ENCODE measurements at places on chromosomes 16 and 17.

- DNase-seq = no peak
Measured at GRCh38 chr17:82235056-82235774, 6.4 kb downstream of the SLC16A3 start.

DNA sequence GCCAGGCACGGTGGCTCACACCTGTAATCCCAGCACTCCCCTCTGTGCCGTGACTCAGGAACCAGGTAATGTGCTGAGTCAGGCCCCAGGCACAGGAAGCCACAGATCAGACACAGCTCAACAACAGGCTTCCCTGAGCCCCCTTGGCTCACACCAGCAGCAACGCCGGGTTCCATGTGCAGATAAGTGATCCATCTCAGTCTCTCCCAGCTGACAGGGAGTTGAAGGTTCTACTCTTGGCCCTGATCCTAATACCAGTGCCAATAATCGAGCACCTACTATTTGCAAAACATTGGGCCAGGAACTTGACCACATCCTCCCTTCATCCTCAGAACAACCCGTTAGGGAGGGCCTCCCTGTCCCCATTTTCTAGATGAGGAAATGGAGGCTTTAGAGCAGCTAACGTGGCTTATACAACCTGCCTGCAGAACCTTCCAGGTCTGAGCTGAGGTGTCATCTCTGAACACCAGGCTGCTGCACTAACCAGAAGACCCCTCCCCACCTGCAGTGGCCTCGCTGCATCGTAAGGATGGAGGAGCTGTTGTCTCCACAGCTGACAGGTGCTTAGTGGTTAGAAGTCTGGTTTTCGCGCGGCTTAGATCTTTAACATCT, 64.8 kb upstream of the AMZ2 start:
- no peak for DNase-seq

GRCh38 chr17:76447931-76448652, 4.9 kb downstream of the UBE2O start:
- DNase-seq = peak; percentile 46

- no peak for DNase-seq
Measured at GRCh38 chr16:30882429-30883310, 11.2 kb downstream of the BCL7C start.

GRCh38 chr17:49404906-49405305, 9.8 kb downstream of the PHB1 start:
- no peak for DNase-seq

GRCh38 chr17:38544175-38544838, 61.4 kb downstream of the SRCIN1 start:
- no peak for DNase-seq

DNA sequence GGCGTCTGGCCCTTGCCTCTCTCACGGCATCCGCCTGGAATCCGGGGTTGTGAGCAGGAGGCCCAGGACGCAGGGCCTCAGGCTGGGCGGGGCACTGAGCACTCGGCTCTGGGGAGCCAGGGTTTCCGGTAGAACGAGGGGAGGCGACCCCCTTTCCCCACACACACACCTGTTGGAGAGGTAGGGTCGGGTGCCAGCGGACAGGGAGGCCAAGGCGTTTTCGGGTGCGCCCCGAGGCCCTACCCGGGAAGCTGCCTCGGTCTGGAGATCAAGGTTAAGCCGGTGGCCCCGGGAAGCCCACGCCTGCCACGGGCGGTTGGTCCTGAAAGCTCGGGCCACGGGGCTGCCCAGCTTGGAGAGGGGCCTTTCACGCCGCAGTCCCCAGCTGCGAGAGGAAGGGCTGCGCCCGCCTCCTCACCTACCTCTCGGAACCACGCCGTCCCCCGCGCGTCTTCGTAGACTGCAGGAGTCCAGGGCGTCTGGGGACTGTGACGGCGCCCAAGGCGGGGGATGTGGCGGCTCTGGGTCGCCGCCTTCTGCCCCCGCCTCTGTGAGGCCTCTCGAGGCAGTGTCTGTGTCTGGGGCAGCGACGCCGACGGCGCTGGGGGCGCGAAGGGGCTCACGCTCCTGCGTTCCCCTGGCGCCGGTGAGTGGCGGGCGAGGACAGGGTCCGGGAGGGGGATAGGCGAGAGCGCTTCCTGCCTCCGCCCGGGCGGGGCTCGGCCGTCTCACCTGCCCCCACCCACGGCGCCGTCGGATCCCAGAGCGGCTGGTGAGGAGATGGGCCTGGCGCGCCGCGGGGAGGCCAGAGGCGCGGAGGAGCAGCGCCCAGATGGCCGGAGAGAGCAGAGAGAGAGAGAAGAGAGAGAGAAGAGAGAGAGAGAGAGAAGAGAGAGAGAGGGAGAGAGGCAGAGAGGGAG, 20.3 kb upstream of the HOXB9 start:
- DNase-seq = no peak

DNA sequence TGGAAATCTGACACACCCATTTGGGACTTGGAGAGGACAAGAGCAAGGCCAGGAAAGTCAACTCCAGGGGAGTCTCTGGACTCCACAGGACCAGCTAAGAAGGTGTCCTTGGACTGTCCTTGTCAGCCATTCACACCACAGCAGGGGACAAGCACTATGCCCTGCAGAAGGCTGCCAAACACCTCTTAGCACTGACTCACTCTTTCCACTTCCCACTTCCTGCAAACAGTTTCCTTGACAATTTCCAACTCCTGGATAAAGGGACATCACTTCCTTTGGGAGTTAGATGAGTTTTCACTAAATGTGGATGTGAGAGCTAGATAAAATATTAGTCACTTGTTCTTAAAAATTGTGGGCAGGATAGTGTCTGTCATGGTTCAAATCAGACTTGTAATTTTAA, 37.8 kb upstream of the BCAR1 start:
- peak; percentile 30 for DNase-seq

DNA sequence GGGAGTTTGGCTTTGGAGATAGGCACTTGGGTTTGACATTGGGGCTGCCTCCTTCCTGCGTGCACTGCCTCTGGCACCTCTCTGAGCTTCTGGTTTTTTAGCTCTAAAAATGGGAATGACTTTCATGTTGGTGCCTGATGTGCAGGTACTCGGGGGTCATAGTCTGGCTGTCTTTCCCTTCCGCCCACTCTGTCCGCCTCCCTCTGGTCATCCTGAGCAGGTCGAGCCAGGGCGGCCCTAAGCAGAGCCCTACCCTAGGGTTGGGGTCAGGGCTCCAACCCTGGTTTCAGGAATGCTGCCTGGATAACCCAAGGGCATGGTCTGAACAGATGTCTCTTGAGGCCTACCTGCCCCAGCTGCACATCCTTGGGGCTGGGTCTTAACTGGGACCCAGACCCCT, 64.8 kb downstream of the CMIP start:
- DNase-seq = no peak

- no peak for DNase-seq
Measured at GRCh38 chr16:57513371-57514102, 22.8 kb downstream of the CCDC102A start.

GRCh38 chr17:17849147-17849820, 12.5 kb upstream of the SREBF1 start:
- DNase-seq = peak; percentile 67

DNA sequence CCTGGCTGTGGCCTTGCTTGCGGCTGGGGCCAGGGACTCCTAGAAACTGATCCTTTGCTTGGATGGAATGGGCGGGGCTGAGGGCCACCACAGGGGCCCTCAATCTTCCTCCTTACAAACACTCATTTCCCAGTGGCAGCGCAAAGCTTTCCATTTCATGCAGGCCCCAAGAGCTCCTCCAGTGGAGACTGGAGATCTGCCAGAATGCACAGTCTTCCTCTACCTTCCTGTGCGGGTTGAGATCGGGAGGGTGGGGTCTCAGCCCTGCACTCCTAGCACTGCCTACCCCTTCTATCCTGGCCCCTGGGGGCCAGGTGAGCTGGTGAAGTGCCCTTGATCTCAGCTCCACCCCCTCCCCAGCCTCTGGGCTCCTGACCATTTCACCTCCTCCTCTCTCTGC, 1.7 kb downstream of the NRN1L start:
- DNase-seq = no peak

GRCh38 chr17:20983359-20983637, 59.5 kb downstream of the USP22 start:
- DNase-seq = no peak

GRCh38 chr17:82665891-82666290, 17.6 kb upstream of the WDR45B start:
- DNase-seq = no peak

- DNase-seq = no peak
Measured at GRCh38 chr16:22070361-22071330, 21.7 kb upstream of the VWA3A start.

GRCh38 chr16:69610356-69610755, 44.6 kb downstream of the NFAT5 start:
- peak; percentile 52 for DNase-seq

GRCh38 chr17:38369124-38369886, 17.7 kb downstream of the SOCS7 start:
- DNase-seq = no peak

GRCh38 chr17:47819475-47819874, 2.1 kb downstream of the OSBPL7 start:
- DNase-seq = no peak

DNA sequence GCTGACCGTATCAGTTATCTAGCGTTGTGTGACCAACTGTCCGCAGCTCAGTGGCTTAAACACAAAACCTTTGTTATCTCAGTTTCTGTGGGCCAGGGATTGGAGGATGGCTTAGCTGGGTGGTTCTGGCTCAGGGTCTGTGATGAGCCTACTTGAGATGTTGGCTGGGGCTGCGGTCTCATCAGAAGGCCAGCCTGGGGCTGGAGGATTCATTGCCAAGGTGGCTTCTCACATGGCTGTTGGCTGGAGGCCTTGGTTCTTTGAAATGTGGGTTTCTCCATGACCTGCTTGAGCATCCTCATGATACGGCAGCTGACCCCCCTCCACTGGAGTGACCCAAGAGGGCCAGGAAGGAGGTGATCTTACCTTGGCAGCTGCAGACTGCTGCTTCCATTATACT, 16.7 kb downstream of the GSE1 start:
- no peak for DNase-seq

GRCh38 chr17:27980043-27980442, 62.4 kb upstream of the NLK start:
- peak; percentile 29 for DNase-seq

DNA sequence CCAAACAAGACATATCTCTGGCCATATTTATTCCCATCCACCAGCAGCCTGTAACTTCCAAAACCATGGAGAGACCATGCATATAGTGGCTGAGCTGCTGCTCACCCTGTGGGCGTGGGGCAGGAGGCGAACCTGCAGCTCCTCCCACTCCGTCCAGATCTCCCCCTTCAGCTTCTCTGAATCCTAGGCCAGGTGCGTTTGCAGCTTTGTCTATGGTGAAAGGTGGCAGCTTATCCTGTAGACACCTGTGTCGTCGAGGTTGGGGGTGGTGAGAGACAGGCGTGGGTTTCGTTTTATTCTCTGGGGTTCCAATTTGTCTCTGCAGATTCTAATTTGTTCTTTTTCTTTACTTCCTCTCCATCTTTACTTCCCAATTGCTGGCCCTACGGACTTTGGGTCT, 9.7 kb upstream of the ANKS4B start:
- DNase-seq = no peak

- DNase-seq = no peak
Measured at GRCh38 chr17:4436846-4437245, 3.1 kb downstream of the SPNS3 start.

DNA sequence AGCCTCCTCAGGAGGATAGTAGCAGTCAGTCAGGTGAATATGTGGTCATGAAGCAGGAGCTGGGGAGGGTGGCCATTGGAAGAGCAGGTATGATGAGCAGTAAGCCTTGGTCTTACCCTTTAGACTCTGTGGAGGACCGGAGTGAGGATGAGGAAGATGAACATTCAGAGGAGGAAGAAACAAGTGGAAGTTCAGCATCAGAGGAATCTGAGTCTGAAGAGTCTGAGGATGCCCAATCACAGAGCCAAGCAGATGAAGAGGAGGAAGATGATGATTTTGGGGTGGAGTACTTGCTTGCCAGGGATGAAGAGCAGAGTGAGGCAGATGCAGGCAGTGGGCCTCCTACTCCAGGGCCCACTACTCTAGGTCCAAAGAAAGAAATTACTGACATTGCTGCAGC, 12.7 kb downstream of the SRCAP start:
- DNase-seq = no peak

GRCh38 chr17:67221062-67221998, 23.7 kb downstream of the HELZ start:
- DNase-seq = peak; percentile 69

DNA sequence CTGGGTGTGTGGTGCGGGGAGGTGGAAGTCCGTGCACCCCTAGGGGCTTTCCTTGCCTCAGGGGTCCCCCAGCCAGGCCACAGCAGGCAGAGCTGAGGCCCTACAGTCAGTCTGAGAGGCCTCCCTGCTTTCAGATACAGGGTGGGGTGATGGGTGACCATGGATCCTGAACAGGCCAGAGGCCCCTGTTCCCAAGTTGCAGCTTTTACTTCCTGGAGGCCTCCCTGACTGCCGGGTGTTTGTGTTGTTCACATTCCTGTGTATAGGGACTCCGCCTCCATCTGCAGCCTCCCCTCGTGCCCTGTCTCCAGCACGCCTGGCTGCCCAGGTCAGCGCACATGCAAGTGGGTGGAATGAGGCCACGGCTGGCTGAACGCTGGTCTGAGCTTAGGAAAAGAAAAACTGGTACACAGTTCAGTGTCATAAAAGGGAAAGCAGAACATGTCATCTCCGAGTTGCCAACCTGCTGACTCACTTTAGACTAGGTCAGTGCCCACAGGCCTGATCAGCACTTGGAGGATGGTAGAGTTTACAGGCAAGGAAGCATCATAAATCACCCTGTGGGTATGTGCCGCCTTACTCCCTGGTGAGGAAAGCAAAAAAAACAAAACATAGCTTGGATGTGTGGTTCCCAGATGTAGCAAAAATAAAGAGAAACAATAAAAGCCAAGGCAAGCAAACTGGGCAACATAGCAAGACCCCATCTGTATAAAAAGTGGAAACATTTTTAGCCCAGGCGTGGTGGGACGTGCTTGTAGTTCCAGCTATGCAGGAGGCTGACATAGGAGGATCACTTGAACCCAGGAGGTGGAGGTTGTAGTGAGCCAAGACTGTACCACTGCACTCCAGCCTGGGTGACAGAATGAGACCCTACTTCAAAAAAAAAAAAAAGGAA, 6.2 kb upstream of the SLC7A6 start:
- peak; percentile 45 for DNase-seq

DNA sequence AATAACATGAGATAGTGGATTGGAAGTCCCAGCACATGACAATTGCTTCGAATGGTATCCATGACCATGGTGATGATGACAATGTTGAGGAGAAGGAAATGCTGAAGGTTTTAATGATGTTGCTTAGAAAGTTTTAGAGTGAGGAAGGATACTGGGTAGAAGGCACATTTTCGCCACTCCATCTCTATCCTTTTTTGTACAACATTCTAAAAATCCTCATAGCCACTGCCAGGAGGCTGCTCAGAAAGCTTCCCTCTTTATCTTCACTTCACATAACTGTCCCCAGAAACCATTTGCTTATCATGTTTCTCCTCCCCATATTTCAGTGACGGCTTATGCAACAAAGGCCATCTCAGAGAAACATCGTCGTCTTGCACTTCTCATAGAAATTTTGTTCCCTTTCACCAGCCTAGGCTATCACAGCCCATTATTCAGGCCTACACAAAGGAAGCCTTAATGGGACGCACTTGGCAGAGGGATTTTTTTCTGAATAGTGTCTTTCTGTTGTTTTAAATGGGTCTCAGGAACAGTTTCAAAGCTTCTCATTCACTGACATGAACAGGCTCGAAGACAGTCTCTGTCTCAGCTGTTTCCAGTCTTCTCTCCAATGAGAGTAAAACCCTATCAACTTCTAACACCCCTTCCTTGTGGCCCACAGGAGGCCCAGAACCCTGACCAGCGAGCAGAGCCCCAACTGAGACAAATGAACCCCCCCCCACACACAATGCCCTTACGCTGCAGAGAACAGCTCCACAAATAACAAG, 506.7 kb downstream of the HAPSTR1 start:
- DNase-seq = no peak

- DNase-seq = no peak
Measured at GRCh38 chr16:88584676-88585075, 14.5 kb downstream of the ZC3H18 start.

- DNase-seq = peak; percentile 23
Measured at GRCh38 chr17:29726715-29727252, 104.1 kb upstream of the CORO6 start.

All from fibroblast of skin of scalp (primary cell).